Kidney tubule cell (primary cell): ENCODE measurements at places on chromosomes 5 and 9.
A peak's percentile ranks its signal among the peaks of the same experiment; 100 is the strongest.

DNA sequence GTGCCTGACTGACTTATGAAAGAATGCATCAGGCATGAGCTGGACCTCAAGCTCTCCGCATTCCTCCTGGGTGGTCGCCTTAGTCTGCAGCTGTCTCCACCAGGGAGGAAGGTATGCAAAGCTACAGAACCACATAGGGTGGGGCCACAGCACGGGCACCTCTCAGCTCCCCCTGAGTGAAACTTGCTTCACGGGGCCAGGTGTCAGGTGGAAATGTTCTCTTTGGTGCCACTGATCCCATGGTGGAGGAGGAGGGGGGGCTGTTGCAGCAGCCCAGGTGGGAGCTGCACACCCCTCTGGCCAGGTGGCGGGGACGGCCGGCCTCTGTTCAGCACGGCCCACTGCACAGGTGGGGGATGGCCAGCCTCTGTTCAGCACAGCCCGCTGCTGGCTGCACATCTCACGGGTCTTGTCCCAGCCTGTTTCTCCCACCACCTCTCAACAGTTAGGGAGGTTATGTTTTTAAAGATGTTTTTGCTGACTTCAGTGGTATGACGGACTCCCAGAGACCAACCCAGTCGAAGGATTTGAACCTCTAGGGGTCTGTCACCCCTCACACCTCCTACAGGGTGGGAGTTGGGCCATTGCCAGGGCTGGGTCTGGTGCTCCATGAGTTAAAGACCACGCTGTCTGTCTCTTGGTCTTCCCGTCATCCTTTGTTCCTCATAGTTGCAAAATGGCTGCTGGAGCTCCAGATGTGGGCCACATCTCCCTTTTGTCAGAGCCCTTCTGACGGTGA lies 34.3 kb downstream of the MRPL36 start:
- no peak for DNase-seq

DNA sequence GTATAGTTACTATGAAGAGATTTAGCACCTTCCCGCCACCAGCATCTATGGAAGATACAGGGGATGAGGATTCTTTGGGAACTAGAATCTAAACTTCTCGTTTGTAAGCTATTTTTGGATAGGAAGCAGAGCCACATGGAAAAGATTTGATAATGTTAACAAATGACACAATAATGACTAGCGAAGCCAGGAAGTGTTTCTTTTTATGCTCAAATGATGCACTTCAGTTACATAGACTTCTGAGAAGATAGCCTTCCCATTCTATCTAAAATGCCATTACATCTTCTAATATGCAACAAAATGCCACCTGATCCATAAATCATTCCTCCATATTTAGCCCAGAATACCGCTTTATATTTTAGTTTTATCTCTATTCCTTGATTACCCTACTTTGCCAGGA lies 17.0 kb upstream of the TNC start:
- DNase-seq = no peak

- no peak for DNase-seq
Measured at GRCh38 chr5:170771496-170771895, 12.0 kb upstream of the GABRP start.

DNA sequence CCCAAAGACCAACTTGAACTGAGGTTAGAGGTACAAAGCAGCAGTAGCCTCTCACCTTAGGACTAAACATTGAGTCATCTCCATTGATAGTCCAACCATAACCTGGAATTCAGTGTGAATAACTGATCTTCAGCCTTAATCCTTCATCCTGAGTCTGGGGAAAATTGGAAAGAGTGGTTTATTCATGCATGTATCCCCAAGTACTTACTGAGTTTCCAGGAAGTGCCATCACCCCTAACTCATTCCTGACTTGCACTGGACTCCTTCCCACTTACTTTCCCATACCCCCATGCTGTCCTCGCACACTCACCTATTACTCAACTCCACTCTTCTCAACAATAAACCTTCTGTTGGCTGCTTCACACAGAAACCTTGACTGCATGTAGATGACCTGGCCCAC lies 161.4 kb upstream of the ZNF462 start:
- peak; percentile 83 for DNase-seq
